ENCODE measurements at places on chromosomes 6 and 20. TPM values are rescaled to one million over a fixed set of nuclear protein-coding genes. Genes with fewer than 3 reads are reported as not detected.

The RBPJL gene
- not detected for total RNA-seq

DNA sequence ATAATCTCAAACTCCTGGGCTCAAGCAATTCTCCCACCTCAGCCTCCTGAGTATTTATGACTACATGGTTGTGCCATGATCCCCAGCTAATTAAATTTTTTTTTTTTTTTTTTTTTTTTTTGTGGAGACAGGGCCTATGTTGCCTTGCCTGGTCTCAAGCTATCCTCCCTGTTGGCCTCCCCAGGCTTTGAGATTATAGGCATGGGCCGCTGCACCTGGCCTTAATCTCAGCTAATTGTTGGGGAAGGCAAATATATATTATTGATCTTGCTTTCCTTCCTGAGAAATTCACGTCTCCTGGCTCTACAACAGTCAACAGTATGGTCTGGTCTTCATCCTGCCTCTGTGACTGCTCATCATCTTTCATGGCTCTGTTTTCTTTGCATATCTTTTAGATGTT is 20.1 kb downstream of the PCMT1 start:
- no peak for DNase-seq

DNA sequence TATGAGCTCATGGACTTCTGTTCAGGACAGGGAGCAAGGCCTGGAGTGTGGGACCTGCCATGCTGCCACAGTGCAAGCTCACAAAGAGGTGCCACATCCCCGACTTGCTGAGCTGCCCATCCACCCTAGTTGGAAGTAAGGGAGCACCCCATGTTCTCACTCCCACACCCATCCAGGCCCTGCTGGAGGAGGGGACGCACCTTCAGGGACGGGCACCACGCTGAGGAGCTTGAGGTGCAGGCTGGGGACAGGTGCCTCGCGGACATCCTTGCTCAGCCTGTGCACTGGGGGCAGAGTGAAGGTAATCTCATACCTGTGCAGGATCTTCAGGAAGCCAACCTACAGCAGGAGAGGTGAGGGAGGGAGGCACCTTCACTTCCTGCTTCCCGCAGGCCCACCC is 12.3 kb downstream of the ADISSP start:
- no peak for DNase-seq

- DNase-seq = no peak
These were observed 138.6 kb downstream of the RPS12 start for GRCh38 chr6:132952986-132953385.

The CHRNA4 gene
- total RNA-seq = not detected

The DDRGK1 gene
- total RNA-seq = 52.6 TPM

DNA sequence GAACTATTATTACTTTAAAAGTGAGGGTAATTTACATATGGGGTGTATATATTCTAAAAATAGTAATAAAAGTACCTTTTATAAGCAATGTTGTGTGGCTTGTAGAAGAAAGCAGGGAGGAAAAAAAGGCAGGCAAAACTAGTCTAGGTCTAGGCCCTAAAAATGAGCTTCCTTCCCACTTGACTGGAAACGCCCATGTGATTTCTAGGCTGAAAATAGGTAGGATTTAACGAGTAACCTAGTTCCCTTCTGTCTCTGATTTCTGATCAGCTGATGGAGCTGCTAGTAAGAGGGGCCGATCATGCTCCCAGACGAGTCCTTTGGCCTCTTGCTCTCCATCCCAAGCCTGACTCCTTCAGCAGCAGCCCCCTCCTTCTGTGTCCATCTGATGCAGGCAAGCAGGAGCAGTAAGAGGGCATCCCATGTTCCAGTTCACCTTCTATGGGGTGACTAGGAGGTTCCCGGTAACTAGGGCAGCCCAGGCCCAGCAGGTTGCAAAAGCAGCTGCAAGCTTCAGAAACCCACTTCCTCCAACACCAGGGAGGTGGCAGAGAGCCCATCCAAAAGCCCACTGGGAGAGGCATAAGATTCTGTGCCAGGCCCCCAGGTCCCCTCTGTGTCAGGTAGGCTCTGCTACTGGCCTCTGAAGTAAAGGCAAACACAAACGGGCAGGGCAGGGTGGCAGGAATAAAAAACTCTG is 24.4 kb downstream of the TBC1D20 start:
- DNase-seq = no peak

DNA sequence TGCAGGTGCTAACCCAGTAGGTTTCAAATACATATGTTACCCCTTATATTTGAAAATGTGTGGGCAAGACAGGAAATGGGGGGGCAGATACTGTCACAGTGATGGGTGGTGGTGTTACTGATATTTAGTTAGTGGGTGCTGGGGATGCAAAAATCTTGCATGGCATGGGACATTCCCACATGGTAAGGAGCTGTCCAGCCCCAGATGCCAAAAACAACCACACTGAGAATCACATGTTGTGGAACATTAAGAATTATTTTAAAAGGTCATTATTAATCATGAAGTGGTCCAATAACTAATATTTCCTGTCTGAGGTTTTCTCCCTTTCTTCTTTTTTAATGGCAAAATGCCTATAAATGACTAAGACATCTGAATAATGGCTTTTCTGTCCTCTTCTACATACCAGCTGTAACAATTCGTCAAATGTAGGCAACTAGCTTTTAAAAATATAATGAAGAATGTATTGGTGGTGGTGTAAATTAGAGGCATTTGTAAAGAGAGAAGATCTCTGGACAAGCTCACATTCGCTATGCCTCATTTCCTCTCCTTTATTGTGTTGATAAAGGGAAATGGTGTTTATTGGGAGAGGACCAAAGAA is 57.3 kb upstream of the SLC35B3 start:
- DNase-seq = peak; percentile 41

DNA sequence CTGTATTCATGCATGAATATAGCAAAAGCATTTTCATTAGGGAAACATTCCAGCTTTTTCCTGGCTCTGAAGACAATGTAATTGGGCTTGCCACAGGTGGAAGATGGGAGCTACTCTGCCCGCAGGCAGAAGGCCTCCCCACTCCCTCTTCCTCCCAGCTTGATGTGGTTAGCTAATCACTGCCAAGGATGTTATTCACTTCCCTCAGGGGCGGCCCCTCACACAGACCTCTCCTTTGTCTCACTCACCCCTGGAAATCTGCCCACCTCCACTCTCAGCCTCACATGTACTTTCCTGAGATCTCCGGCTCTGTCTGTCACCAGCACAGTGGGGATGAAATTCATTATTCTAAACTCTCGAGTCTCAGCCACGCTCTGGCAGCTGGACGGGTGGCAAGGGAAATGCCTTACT is 100.7 kb downstream of the ANKRD60 start:
- DNase-seq = peak; percentile 97

DNA sequence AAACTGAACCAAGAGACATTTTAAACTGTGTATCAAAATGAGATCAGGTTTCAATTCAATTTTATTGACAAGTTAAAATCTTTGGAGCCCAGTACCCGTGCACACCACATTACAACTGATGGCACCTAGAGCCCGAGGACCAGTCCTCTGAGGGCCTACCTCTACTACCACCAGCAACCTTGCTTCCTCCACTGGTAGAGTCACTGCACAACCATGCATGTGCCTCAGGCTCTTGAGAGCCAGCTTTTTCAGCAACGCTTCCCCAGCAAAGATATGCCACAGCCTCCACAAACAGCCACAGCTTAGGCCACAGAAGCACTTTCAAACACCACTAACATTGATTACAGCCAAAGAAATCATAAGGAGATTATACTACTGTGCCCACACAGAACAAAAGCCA is 328.6 kb upstream of the RNF217 start:
- DNase-seq = no peak

DNA sequence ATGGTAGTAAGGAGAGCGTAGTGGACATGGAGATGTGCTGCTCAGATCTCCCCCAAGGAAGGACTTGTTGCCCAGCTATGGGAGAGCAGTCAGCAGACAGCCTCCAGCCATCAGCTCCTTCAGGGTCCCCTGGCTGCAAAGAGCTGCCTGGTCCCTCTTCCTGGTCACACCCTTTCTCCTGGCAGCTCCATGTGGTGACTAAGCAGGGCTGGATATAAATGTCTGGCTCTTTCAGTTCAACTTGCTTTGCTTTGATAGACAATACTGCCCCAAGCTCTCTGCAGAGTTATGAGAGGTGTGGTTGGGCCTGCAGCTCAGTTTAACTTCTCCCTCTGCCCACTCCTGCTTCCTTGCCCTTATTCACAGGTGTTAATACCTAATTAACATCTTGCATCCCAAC is 64.1 kb upstream of the DDR1 start:
- DNase-seq = peak; percentile 71

DNA sequence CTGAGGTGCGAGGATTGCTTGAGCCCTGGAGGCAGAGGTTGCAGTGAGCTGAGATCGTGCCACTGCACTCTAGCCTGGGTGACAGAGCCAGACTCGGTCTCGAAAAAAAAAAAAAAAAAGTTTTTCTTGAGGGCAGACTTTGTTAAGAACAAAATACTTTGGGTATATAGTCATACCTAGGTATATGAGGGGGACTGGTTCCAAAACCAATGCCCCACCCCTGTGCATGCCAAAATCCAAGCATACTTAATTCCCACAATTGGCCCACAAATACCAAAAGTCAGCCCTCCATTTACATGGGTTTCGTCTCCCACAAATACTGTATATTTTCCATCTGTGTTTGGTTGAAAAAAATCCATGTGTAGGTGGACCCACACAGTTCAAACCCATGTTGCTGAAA is 119.9 kb downstream of the INSM1 start:
- DNase-seq = no peak

The MUCL3 gene
- total RNA-seq = not detected

The RNF182 gene
- 2.1 TPM for total RNA-seq

DNA sequence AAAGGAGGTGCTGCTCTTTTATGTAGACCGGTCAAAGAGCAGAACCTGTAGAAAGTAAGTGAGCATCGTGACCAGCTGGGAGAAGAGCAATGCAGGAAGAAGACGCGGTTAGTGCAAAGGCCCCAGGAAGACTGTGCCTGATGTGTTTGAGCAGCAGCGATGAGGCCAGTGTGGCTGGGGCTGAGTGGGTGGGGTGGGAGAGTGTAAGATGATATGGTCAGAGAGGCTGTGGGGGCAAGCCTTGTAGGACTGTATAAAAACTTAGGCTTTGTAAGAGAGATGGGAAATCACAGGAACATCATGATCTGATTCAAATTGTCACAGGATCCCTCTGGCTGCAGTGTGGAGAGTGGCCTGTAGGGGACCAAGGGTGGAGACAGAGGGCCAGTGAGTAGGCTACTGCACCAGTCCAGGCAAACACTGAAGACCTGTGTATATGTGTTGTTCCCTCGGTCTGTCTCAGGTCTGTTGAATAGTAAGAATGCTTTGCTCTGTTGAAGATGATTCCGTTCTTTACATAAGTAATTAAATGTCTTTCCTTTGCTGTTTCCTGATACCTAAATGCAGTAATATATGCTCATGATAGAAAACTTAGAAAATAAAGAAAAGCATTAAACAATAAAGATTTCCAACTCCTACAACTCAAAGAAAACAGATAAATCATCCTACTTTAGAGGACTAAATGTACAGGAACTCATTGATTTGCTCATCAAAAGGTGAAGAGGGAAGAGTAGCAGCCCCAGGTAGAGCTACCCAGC is 23.6 kb upstream of the WFDC2 start:
- peak; percentile 33 for DNase-seq

- no peak for DNase-seq
These were observed 174.9 kb downstream of the HS3ST5 start for GRCh38 chr6:114167583-114168576.

DNA sequence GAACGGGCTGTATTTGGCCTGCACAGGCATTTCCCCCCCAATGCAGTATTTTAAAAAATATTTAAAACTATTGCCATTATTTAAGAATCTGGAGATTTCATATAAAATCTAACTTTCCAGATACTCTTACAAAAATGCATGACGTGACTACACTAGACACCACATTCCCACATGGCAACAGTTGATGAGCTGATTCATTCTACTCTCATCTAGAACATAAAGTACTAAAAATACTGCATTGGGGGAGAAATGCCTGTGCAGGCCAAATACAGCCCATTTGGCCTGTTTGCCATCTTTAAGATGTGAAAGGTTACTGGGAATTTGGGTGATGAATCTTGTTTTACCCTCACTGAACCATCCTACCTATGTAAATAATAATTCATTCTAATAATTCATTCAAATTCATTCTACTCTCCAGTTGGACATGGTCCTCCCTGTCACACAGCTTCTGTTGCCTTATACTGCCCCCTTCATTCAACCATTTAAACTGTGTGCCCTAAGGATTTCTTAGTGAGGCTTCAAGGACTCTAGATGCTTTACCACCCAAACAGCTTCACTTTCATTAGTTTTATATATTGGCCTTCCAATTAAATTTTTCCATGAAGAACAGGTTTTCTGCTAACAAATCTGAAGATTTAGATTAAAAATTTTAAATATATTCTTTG is 6.9 kb upstream of the ZSCAN16 start:
- peak; percentile 86 for DNase-seq

GRCh38 chr6:6812427-6812826 is 223.9 kb downstream of the LY86 start:
- no peak for DNase-seq

The MUC21 gene
- not detected for total RNA-seq

The NCOA7 gene
- 10.1 TPM for total RNA-seq

The LBP gene
- total RNA-seq = not detected

- DNase-seq = no peak
These were observed 29.8 kb downstream of the NEDD9 start for GRCh38 chr6:11202513-11203305.

DNA sequence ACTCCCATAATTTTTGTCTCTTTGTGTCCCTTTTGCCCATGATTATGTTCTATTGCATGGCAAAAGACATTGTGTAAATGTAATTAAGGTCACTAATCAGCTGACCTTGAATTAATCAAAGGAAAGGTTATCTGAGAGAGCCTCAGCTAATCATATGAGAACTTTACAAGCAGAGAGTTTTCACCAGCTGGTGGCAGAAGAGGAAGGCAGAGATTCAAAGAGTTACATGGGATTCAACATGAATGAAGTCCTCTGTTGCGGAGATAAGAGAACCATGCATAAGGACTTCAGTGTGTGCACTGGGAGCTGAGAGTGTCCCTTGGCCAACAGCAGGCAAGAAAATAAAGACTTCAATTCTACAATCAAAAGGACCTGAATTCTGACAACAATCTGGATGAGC is 494.1 kb upstream of the ARID1B start:
- DNase-seq = no peak

DNA sequence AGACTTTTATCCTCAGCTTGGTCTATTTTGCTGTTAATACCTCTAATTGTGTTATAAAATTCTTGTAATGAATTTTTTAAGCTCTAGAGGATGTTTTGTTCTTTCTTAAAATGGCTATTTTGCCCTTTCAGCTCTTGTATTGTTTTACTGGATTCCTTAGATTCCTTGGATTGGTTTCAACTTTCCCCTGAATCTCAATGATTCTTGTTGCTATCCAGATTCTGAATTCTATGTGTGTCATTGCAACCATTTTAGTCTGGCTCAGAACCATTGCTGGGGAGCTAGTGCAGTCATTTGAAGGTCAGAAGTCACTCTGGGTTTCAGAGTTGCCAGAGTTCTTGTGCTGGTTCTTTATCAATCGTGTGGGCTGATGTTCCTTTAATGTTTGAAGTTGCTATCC is 37.1 kb downstream of the OTOR start:
- peak; percentile 8 for DNase-seq

GRCh38 chr20:57617079-57617795 is 3.0 kb downstream of the ZBP1 start:
- no peak for DNase-seq
